ENCODE measurements at places on chromosomes 3 and 15.
A peak's percentile ranks its signal among the peaks of the same experiment; 100 is the strongest.

DNA sequence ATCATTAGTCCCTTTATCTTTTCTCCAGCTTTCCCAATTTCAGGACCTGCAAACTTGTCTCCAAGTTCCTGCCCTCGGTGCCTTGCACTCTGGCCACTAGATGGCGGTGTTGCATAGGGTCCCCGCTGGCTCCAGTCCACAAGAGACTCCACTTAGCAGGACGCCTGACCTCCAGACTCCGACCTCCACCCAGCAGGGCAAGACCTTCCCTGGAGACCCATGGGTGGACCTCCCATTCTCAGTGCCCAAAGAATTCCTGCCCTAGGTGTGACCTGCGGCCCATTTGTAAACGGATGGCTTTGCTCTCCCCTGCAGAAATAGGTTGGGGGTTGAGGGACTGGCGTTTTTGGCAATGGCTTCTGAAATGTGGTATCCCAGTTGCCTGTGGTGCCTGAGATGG lies 82.6 kb downstream of the LSM3 start:
- peak; percentile 78 for DNase-seq

DNA sequence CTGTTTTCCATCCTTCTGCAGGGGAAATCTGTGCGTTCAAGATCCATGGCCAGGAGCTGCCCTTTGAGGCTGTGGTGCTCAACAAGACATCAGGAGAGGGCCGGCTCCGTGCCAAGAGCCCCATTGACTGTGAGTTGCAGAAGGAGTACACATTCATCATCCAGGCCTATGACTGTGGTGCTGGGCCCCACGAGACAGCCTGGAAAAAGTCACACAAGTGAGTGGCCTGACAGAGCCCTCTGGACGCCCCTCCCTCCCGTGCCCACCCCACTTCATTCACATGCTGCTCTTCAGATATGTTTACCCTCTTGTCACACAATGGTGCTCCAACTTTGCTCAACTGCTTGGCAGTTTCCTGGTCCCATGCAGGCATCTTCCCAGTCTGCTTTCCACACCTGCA lies 274.3 kb upstream of the TRIM42 start:
- no peak for DNase-seq

GRCh38 chr3:130975251-130975650 lies 51.4 kb downstream of the ASTE1 start:
- DNase-seq = no peak

DNA sequence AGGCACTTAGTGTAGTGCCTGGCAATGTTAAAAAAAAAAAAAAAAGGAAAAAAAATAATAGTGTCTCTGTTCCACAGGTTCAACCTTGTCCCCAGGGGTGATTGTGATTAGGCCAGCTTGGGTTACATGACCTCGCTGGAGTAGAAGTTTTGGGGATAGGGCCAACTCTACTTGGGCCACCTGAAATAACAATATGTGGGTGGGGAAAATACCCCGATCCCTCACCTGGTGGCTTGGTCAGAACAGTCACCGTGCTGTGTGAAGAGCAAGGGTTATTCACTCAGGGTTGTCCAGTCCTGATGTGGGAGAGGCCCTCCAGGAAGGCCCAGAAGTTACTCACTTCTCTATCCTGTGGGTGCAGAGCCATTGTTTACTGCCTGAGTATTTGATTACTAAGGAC lies 19.5 kb downstream of the XYLB start:
- no peak for DNase-seq

GRCh38 chr3:32646761-32647160 lies 38.2 kb upstream of the CNOT10 start:
- DNase-seq = no peak

- DNase-seq = no peak
These were observed 81.5 kb downstream of the TJP1 start for GRCh38 chr15:29740692-29741311.

DNA sequence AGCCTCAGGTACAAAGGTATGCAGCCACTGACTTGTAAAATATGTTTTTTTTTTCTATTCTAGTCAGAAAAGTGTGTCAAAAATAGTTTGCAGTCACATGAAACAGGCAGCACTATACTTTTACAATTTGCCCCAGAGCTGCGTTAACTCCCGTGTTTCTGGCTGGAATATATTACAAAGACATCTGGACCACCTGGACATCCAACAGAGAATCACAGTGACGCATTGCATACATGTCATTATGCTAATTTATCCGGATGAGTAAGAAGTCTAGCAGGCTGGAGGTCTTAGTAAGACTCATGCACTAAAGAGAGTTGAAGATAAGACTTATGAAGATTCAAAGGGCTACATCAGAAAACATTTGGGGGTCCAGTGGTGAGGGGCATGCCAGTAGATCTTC lies 39.2 kb upstream of the STRIT1 start:
- no peak for DNase-seq

DNA sequence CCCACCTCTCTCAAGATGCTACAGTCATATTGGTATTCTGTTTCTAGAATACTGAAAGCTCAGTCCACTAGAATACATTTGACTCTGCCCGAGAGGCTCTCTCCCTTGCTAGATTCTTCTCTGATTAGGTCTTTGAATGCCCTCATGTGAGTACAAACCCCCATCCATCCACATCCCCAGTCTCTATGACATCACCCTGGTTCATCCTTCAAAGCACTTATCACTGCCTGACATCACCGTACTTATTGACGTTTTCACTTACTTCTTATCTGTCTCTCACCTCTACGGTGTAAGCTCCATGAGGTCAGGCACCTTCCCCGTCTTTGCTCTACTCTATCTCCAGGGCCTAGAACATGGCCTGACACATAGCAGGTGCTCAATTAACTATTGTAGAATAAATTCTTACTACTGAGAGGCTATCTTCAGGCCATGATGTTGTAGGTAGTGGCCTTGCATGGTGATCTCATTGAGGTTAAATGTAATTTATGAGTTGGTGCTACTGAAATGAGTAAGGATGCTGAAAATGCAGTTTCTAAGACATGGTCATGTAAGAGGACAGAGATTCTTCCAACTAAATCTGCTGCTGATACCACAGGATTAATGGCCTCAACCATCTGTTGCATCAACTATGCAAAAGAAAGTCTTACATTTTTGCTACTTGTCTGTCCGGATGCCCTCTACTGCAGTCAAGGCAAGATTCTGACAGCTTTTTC lies 26.8 kb downstream of the EOGT start:
- no peak for DNase-seq

DNA sequence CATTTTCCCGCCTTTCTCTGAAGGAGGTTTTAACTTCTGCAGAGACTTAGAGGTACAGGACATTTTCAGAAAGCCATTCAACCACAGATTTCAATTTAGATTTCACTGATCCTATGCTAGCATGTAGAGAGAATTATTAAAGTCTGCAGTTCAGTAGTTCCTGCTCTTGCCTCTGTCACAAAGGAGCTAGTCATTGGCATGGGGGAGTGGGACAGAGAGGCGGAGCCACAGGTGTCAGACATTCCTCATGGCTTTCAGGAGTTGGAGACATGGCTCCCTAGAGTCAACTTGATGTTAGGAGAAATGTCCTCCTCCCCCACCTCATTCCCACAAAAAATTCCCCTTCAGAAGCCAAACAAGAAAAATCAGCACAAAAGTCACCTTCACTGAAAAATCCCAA lies 66.0 kb upstream of the SIAH2 start:
- no peak for DNase-seq

DNA sequence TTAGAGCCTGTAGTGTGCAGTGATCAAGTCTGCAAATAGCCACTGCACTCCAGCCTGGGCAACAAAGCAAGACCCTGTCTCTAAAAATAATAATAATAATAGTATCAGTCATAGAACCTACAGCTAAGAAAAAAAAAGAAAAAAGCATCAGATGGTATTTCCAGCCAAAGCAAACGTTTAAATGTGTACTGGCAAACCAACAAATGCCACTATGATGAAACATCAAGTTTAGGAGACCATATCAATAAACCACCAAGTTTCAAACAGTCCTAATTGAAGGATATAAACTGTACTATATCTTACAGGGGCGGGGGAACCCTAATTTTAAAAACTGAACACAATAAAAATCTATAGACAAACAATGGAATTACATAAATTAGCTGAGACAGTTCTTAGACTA lies 6.4 kb downstream of the UBP1 start:
- DNase-seq = no peak

DNA sequence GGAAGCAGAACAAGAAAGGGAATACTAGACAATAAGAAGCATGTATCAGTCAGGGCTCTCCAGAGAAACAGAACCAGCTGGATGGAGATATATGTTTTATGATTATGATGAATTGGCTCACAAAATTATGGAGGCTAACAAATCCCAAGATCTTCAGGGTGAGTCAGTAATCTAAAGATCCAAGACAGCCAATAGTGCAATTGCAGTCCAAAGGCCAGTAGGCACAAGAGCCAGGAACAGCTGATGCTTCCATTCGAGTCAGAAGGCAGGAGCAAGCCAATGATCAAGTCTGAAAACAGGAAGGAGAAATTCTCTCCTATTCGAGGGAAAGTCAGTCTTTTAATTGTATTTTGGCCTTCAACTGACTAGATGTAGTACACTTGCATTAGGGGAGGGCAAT lies 164.9 kb upstream of the ST8SIA2 start:
- no peak for DNase-seq

DNA sequence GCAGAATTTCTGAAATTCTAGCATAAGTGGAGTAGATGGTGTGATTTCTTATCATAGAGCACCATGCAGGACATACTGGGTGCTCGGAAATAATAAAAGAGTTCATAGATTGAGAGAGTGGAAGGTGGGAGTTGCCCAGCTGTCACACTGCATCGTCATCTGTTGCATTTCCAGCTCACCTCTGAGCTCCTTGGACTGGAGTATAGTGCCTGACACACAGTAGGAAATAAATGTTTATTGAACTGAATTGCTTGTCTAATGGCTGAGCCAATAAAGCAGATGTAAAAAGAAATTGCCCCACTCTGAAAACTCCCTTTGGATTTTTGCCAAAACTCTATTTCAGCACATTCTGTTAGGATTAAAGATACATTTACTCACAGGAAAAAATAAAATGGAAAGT lies 108.9 kb upstream of the UBE2E1 start:
- no peak for DNase-seq
